ENCODE measurements at places on chromosomes 11 and 22. TPM values are rescaled to one million over a fixed set of nuclear protein-coding genes. Genes with fewer than 3 reads are reported as not detected.

- peaks cover 7% of the 10 kb centered on the region for H3K4me1 ChIP-seq
- no peak for DNase-seq
- no peak overlapping the region for H3K4me3 ChIP-seq
Observed at GRCh38 chr11:117931971-117932370, 2.8 kb upstream of the TMPRSS13 start.

DNA sequence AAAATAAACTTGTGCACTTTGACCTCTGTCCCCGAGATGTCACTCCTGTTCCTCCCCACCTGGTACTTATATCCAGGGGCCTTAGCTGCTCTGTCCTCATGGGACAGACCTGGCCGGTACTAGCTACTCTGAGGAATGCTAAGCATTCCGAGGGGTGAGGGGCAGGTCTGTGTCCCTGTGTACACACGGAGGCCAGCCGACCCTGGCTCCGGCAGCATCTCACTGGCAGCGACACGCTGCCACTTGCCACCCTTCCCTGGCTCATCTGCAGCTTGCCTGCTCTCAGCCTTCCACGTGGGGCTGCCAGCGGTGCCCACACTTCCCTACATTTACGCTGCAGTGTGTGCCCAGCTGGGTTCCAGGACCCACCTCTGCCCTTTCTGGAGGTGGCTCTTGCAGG, 21.6 kb upstream of the TEF start:
- no peaks in the 10 kb centered on the region for H3K27me3 ChIP-seq
- no peak for DNase-seq
- H3K4me1 ChIP-seq = no peaks in the 10 kb centered on the region
- H3K27ac ChIP-seq = no peak overlapping the region
- H3K4me3 ChIP-seq = no peak overlapping the region

DNA sequence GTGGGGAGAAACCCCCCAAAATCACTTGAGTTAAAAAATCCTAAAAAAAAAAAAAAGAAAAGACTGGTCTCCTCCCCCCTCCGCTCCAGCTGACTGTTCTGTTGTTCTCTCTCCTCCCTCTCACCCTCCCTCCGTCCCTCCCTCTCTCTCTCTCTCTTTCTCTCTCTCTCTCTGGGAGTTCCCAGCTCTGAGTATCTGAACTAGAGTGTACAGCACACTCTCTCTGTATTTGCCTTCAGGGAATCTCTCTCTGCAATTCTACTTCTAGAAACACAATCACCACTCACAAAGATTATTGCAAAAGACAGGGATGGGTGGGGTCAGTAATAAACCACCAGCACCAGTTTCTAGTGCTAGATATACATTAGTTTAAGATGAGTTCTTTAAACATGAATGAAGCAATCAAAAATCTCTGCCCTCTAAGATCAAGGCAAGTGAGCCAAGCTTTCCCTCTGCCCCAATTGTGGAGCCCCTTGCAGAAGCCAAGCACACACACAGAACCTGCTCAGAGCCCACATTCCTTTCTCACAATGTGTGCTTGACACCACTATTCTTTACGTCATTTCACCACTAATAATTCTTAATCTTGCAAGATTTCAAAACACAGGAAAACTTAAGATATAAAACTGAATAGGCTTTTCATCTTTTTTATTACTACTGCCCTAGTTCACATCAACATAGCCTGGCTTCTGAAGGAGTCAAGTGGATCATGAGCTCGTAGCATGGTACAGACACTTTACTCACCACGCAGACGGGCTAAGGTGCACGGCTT, 133.5 kb downstream of the RBFOX2 start:
- H3K4me3 ChIP-seq = no peak overlapping the region
- H3K27ac ChIP-seq = no peak overlapping the region
- peaks cover 5% of the 10 kb centered on the region for H3K4me1 ChIP-seq
- no peaks in the 10 kb centered on the region for H3K36me3 ChIP-seq
- no peaks in the 10 kb centered on the region for H3K27me3 ChIP-seq

- H3K27ac ChIP-seq = peak overlapping the region; percentile 58
- H3K4me3 ChIP-seq = no peak overlapping the region
- H3K36me3 ChIP-seq = no peaks in the 10 kb centered on the region
- H3K27me3 ChIP-seq = no peaks in the 10 kb centered on the region
- H3K4me1 ChIP-seq = no peaks in the 10 kb centered on the region
Observed at GRCh38 chr11:3049430-3050243, 7.6 kb downstream of the CARS1 start.

Gene GUCY1A2
- total RNA-seq = 0.77 TPM

GRCh38 chr22:45166932-45167331, 3.2 kb downstream of the NUP50 start:
- no peak overlapping the region for H3K27ac ChIP-seq
- H3K4me1 ChIP-seq = peaks cover 11% of the 10 kb centered on the region
- no peaks in the 10 kb centered on the region for H3K27me3 ChIP-seq
- no peak for DNase-seq
- peaks cover 11% of the 10 kb centered on the region for H3K36me3 ChIP-seq

GRCh38 chr11:129191649-129192048, 476 bp downstream of the ARHGAP32 start:
- no peaks in the 10 kb centered on the region for H3K36me3 ChIP-seq
- H3K27ac ChIP-seq = peak overlapping the region; percentile 15
- no peak overlapping the region for H3K4me3 ChIP-seq
- no peaks in the 10 kb centered on the region for H3K27me3 ChIP-seq

GRCh38 chr11:128687321-128687720, 6.6 kb upstream of the FLI1 start:
- H3K27me3 ChIP-seq = peaks cover 74% of the 10 kb centered on the region
- peak; percentile 46 for DNase-seq
- H3K4me1 ChIP-seq = peaks cover 7% of the 10 kb centered on the region
- no peaks in the 10 kb centered on the region for H3K36me3 ChIP-seq

Gene C1QTNF5
- 5.3 TPM for total RNA-seq

Gene OVCH2
- total RNA-seq = not detected

GRCh38 chr11:128896356-128896755, 5.2 kb downstream of the KCNJ5 start:
- no peaks in the 10 kb centered on the region for H3K4me1 ChIP-seq
- H3K4me3 ChIP-seq = no peak overlapping the region
- DNase-seq = no peak
- H3K27ac ChIP-seq = no peak overlapping the region
- no peaks in the 10 kb centered on the region for H3K36me3 ChIP-seq

DNA sequence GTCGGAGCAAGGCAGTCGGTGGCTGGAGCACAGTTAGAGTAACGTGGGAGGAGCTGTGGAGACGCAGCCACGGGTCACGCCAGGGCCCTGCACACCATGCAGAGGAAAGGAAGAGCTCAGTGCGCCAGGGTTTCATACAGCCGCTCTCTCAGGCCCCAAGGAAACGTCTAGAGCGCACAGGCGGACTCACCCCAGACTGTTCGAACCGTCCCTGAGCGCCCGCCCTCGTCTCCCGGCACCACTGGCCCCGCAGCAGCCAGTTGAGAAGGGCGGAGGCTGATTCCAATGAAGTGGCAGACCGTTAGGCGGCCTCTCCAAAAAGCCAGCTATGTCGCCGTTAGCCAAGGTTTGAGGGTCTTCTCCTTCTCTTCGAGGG, 483 bp upstream of the HYLS1 start:
- H3K27me3 ChIP-seq = no peaks in the 10 kb centered on the region
- H3K27ac ChIP-seq = peak overlapping the region; percentile 88
- no peaks in the 10 kb centered on the region for H3K4me1 ChIP-seq
- peak; percentile 50 for DNase-seq
- H3K36me3 ChIP-seq = no peaks in the 10 kb centered on the region

DNA sequence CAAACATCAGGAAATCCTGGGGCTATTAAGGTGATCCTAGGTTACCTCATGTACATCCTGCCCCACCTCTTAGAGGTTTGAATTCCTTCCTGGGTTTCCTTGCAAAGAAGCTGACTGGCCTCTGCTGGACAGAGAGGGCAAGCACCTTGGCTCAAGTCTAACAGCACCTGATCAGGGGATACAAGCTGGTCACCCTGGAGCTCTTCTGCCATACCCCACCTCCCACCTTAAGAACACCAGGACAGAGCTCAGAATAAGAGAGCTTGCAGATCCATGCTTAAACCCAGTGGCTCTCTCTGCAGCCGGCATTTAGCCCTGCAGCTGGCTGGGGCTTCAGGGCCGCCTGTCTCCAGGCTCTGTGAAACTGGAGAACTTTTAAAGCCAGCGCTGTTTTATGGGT, 386.6 kb upstream of the NARS2 start:
- H3K36me3 ChIP-seq = no peaks in the 10 kb centered on the region
- H3K27me3 ChIP-seq = no peaks in the 10 kb centered on the region
- no peak overlapping the region for H3K4me3 ChIP-seq
- no peak overlapping the region for H3K27ac ChIP-seq
- no peaks in the 10 kb centered on the region for H3K4me1 ChIP-seq

- no peaks in the 10 kb centered on the region for H3K4me1 ChIP-seq
- H3K27me3 ChIP-seq = no peaks in the 10 kb centered on the region
- DNase-seq = no peak
Observed at GRCh38 chr11:36010010-36010740, 66.3 kb downstream of the LDLRAD3 start.
